ENCODE measurements at places on chromosomes 16 and 17. TPM values are rescaled to one million over a fixed set of nuclear protein-coding genes. Genes with fewer than 3 reads are reported as not detected.

Gene KRT27
- total RNA-seq = not detected

Gene IRX6
- not detected for total RNA-seq

Gene GP1BA
- total RNA-seq = not detected

Gene CCDC200
- total RNA-seq = not detected

Gene SEPTIN12
- not detected for total RNA-seq

Gene C17orf50
- total RNA-seq = not detected

Gene ABCC6
- total RNA-seq = 1.5 TPM

GRCh38 chr17:39920218-39921210 is 2.1 kb upstream of the GSDMB start:
- no peak for DNase-seq

- no peak for DNase-seq
Measured at GRCh38 chr17:80183581-80184422, 14.0 kb downstream of the CARD14 start.

GRCh38 chr16:67458121-67458641 is 22.8 kb downstream of the ATP6V0D1 start:
- DNase-seq = no peak

- no peak for DNase-seq
Measured at GRCh38 chr17:15466131-15466530, 1.3 kb downstream of the CDRT4 start.

DNA sequence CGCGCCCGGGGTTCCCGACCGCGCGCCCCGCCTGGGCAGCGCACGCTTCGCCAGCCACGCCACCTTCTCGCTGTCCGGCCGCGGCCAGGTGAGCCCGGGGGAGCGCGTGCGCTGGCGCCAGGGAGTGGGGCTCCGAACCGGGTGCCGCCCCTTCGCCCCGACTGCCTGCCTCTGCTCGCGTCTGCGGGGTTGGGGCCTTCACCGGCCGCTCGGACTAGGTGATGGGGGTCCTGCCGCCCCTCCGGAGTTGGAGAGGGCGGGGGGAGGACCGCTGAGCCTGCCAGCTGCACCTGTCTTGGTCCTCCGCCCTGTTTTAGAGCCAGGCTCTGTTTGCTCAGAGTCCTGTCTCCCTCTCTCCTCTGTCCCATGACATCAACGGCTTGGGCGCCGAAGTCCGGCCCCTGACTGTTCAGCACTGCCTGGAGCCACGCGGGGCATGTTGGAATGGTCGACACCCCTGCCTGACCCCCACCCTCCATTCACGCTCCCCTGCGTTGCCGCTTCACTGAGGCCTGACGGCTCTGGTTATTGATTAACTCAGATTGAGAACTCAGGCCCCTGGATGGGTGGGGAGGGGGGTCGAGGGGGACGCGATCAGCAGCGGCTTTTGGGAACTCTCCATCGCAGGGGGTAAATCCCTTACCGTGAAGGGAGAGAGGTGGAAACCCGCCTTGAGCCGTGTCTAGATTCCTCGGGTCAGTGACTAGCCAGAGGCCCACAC is 748 bp downstream of the SMTNL2 start:
- DNase-seq = no peak

- DNase-seq = no peak
Measured at GRCh38 chr17:33178681-33179080, 114.4 kb downstream of the ASIC2 start.

- DNase-seq = no peak
Measured at GRCh38 chr17:27345141-27345904, 51.4 kb downstream of the WSB1 start.

GRCh38 chr16:11836650-11837244 is 14.6 kb downstream of the RSL1D1 start:
- DNase-seq = no peak

- no peak for DNase-seq
Measured at GRCh38 chr17:50558581-50558940, 2.0 kb upstream of the CACNA1G start.

- no peak for DNase-seq
Measured at GRCh38 chr17:7885367-7886226, 3.0 kb upstream of the CHD3 start.

Measured in thoracic aorta (tissue), 2 donors.